Hippocampal formation (tissue), 2 donors: ENCODE measurements at places on chromosomes 6 and 20.
A peak's percentile ranks its signal among the peaks of the same experiment; 100 is the strongest.

GRCh38 chr20:43975096-43975768 lies 60.6 kb downstream of the TOX2 start:
- DNase-seq: no peak

DNA sequence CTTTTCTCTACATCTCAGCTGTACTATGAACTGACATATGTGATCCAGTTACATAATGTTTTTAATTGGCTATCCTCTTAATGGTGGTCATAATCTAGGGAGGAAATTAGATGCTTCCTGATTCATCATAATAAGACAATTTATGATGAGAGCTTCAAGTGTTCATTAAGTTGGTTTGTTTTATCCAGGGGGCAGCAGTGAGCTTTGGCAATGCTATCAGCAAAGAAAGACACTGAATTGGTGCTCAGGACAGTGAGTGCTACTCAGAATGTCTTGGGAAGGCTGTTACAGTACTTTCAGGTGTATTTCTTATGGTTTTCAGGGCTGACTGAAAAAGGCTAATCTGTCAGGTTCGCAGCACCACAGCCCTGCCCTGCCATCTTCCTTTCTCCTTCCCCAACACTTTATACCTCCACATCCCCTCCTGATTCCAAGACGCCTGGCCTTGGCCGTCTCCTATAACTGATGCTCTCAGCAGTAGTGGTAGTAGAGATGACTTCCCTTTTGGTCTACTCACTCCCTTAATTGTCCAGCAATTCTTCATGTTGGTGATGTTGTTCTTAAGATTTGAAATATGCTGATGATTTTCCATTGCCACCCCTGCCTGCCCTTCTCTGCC lies 67.0 kb upstream of the TNFAIP3 start:
- no peak for DNase-seq

- DNase-seq: no peak
These were observed 25.3 kb downstream of the ZNF217 start for GRCh38 chr20:53568351-53568750.

GRCh38 chr6:134419716-134420115 lies 101.8 kb upstream of the SGK1 start:
- no peak for DNase-seq

- no peak for DNase-seq
These were observed 57.7 kb downstream of the RSPO3 start for GRCh38 chr6:127176146-127176545.

GRCh38 chr6:89416796-89417195 lies 4.7 kb upstream of the RRAGD start:
- no peak for DNase-seq

GRCh38 chr6:81795890-81796289 lies 43.4 kb upstream of the TENT5A start:
- DNase-seq: no peak

DNA sequence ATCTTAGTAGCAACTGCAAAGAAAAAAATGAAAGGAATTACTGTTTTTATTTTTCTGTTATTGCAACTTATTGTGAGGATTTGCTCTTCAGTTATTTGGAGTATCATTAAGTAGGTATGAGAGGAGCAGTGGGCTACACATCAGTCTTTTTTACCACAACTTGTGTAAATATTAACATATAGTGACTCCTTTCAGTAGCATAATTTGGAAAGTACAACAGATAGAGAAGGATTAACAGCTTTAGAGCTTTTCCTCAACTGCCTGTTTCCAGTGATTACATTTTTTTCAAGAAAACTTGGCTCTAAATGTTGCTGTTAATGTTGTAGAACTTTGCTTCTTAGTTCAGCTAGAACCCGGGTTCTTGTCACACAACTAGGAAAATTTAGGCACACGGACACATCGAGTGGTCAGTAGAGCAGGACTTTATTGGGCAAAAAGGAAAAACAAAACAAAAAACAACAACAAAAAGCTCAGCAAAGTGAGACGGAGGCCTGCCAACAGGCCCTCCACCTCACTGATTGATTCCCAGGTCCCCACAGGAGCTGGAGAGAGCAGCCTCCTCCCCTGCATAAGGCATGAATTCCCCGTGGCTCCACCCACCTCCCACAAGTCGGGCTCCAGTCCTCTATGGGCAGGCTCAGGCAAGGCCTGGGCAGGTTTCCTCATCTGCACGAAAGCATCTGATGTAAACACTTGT lies 75.1 kb downstream of the ADGRG6 start:
- no peak for DNase-seq

- DNase-seq: no peak
These were observed 23.1 kb upstream of the PHIP start for GRCh38 chr6:79101164-79101563.

DNA sequence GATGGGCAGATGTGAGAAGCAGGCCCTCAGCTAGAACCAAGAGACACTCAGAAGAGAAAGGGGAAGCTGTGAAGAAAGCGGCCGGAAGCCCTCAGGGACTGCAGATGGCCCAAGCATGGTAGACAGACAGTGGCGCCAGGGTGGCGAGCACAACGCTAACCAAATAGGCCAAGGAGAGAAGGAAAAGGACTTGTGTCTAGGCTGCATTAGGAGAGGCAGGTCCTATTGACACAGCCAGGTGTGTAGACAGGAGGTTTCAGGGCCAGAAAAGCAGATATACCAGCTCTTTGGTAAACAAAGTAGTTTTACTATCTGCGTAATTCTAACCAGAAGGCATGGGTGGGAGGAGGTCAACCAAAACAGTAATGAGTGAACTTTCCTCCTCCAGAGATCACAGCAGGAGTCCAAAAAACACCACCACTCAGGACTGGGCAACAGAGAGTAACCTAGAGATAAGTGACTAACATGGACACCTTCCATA lies 15.8 kb upstream of the MAP7 start:
- DNase-seq: no peak

GRCh38 chr6:159134701-159135364 lies 34.4 kb upstream of the FNDC1 start:
- peak; percentile 70 for DNase-seq

DNA sequence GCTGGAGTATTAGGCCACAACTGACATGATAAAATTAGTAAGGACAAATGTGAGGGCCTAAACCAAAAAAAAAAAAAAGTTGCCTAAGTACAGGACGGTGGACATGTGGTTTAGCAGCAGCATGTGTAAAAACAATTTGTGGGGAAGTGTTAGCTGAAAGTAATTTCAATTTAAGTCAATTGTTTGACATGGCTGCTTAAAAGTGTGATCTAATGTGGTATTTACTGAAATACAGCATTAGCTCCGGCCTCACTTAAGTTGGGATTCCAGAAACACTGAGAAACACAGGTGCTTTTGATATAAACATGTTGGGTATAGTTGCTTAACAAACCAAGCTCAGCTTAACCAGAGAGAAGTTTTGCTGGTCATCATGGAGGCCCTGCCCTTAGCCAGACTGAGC lies 119.7 kb downstream of the FYN start:
- DNase-seq: no peak

GRCh38 chr6:34958734-34959133 lies 69.7 kb downstream of the ANKS1A start:
- DNase-seq: no peak

- DNase-seq: no peak
These were observed 270.8 kb downstream of the ARID1B start for GRCh38 chr6:157047951-157048350.

- DNase-seq: no peak
These were observed 92.8 kb downstream of the TSHZ2 start for GRCh38 chr20:53064935-53065334.

DNA sequence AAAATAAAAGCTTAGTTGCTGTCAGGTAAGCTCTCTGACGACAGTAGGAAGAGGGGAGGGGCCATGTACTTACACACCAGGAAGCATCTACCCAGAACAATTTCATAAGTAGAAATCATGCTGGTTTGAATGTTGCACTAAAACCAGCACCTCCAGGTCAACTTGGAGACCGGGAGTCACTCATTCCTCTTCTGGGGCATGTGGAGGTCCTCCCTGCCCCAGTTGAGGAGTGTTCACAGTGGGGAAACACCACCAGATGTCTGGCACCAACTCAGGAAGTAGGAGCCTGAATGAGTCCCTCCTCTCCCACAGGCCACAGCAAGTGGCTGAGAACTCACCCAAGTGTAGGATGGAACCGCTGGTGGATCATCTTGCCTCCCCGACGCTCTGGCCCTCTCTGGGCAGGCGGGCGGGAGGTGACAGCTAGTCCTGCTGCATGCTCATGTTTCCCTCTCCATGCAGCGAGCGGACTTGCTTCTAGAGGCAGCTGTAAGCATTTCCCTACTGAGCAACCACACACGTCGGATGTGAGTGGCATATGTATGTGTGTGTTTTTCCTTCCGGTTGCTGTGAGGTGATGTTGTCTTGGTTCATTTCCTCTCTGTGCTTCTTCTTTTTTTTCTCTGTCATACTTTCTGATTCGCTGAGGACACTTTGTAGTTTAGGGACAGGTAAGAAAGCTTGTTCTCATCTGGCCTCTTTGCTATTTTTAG lies 149.5 kb upstream of the NEDD9 start:
- no peak for DNase-seq

DNA sequence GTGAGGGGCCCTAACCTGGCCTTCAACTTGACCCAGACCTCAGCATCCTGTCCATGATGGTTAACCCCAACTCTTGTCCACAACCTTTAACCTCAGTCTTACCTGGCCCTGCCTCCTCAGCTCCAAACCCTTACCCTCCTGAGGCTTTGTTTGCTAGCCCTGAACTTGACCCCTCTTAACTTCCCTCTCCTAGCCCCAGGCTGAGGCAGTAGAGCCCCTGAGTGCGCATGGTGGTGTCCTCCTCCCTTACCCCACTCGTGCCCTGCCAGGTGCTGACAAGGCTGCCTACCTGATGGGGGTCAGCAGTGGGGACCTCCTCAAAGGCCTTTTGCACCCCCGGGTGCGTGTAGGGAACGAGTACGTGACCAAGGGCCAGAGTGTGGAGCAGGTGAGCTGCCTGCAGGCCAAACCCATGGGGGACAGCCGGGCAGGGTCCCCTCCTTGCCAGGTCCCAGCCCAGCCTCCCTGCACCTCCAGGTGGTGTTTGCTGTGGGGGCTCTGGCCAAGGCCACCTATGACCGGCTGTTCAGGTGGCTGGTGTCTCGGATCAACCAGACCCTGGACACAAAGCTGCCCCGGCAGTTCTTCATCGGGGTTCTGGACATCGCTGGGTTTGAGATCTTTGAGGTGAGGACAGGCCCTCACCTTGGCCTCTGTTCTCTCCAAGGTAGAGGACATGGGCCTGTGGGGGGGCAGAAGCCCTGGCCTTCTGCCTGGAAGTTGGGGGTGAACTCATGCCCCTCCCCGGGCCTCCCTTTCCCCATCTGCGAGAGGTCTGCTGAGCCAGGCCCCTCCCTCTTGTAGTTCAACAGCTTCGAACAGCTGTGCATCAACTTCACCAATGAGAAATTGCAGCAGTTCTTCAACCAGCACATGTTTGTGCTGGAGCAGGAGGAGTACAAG lies 31.9 kb downstream of the MYH7B start:
- DNase-seq: no peak

DNA sequence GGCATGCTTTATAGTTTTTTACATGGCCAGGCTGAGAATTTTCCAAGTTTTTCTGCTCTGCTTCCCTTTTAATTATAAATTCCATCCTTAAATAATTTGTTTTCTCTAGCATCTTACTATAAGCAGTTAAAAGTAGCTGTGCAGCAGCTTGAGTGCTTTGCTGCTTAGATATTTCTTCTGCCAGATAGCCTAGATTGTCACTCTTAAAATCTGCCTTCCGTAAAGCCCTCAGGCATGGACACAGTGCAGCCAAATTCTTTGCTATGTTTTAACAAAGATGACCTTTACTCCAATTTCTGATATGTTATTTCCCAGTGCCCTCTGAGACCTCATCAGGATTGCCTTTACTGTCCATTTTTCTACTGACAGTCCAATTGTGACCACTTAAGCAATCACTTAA lies 92.6 kb upstream of the SGK1 start:
- DNase-seq: no peak

DNA sequence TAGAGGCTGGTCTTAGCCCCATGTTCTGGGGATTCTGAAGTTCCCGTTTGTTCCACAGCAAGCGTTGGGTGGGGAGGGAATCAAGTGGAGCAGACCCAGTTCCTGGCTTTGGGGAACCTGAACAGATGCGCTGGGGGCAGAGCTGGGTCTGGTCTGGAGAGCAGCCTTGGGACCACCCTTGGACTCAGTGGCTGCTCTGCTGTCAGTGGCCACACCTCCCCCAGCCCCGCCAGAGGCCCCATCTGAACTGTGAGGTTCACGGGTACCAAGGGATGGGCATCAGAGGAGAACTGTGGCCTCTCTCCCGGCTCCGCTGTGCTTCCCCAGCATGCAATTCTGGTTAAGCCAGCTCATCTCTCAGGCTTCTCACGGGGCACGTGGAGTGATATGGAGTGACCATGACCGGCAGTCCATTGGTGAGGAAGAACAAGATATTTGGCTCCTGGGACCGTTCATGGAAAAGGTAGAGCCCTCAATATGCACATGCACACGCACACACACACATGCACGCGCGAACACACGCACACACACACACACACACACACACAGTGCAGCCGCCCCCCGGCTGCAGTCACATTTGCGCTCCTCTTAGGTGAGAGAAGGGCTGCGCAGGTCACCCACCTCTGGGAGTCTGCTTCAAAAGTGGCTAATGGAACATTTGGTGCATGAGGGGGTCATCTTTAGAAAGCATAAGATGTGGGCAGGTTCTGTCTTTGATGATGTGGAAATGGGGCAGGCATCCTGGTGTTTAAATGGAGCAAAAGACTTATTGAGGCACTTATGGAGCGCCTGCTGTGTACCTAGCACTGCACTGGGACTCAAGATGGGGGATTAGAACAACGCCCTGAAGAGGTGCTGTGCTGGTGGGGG lies 6.0 kb downstream of the DLGAP4 start:
- DNase-seq: no peak

DNA sequence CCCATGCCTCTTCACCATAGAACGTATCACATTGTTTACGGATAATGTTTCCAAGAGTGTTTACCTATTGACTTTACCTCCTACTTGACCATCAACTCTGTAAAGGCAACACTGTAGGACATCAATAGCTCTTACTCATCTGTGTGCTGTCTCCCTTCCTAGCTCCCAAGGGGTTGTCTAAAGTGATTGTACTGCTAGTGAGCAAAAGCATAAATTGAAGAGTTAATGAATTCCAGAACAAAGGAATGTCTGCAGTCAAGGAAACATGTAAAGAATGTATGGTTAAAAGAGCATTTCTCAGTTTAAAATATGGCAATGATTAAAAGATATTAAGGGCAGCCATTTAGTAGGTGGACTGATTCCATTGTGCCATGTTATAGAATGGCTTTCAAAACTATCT lies 985.4 kb downstream of the TBC1D32 start:
- no peak for DNase-seq

DNA sequence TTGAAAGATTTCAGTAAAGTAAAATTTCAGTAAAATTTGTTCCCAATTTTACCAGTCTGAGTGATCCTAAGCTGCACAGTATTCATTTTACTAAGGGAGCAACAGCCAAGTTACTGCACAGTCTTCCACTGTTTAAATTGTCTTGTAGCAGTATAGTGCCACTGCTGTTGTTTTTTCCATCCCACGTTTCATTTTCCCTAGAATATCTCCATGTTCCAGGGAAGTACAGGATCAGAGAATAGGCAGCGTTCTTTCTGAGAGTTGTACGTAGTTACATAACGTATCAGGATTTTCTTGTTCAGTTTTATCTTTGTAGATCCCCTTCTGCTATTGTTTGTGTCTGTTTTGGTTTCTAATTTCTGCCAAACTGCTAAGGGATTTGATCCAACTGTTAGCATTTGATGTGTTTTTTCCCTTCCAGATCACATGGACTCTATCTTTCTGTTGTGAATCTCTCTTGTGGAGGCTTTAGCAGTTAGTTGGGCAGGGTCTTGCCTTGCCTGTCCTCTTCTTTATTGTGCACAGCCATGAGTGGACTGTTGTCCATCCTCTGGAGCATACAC lies 38.4 kb downstream of the BCKDHB start:
- DNase-seq: no peak

- no peak for DNase-seq
These were observed 94.7 kb downstream of the RPP40 start for GRCh38 chr6:4909063-4909706.

- no peak for DNase-seq
These were observed 8.6 kb downstream of the MMP9 start for GRCh38 chr20:46017272-46017671.
